ENCODE measurements at places on chromosomes 4 and X. TPM values are rescaled to one million over a fixed set of nuclear protein-coding genes. Genes with fewer than 3 reads are reported as not detected.

GRCh38 chr4:37528166-37528885 lies 157.8 kb downstream of the RELL1 start:
- no peak for DNase-seq

DNA sequence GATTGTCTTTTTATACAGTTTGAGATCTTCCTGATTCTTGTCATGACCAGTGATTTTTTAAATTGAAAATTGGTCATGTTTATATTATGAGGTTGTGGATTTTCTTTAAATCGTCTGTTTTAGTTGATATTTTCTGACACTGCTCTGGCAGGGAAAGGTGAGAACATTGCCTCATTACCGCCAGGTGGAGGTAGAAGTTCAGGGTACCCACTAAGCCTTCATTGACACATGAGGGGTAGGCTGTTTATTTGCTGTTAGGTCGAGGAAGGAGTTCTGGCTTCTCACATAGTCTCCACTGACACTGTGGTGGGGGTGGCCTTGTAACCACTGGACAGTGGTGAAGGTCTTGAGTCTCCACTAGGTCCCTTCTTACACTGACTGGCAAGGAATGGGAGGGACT lies 117.6 kb upstream of the GPR101 start:
- DNase-seq, result no peak

DNA sequence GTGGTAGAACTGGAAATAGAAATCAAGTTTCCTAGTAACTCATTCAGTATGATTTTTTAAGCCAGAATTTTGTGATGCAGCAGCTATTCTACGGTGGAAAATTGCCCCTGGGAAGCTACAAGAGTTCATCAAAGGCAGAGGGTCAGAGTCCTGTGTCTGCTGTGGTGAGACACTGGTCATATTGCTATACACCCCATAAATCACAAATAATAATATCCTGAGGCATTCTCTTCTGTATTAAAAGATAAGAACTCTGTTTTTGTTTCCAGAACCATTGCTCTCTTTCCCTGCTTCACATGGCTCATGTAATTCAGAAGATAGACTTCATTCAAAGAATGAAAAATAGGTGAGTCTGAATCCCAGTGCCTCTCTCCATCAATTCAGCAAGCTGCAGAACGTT lies 188.8 kb upstream of the NOCT start:
- DNase-seq, result no peak

Gene RNF150
- not detected for total RNA-seq

GRCh38 chrX:118325453-118325852 lies 20.5 kb upstream of the WDR44 start:
- no peak for DNase-seq

Gene TEX11
- not detected for total RNA-seq

GRCh38 chr4:186687265-186687664 lies 36.4 kb downstream of the FAT1 start:
- no peak for DNase-seq

DNA sequence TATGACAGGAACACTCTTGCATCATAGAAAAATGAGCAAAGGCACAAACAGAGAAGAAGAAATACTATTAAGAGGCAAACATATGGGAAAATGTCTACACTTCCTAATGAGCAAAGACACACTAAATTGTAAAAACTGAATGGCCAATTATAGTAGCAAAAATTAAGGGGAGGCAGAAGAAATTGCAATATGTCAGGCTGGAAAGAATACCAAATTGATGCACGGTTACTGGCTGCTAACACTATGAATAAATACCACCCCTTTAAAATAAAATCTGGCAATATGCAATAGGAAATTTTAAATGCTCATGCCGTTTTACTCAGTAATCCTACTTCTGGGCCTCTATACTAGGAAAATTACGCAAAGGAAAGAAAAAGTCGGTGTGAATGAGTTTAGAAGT lies 16.0 kb upstream of the PIN4 start:
- no peak for DNase-seq

Gene PRR32
- total RNA-seq, result not detected

Gene USP27X
- 1.4 TPM for total RNA-seq

- DNase-seq, result no peak
Observed at GRCh38 chr4:143084566-143084965, 100.2 kb upstream of the USP38 start.

DNA sequence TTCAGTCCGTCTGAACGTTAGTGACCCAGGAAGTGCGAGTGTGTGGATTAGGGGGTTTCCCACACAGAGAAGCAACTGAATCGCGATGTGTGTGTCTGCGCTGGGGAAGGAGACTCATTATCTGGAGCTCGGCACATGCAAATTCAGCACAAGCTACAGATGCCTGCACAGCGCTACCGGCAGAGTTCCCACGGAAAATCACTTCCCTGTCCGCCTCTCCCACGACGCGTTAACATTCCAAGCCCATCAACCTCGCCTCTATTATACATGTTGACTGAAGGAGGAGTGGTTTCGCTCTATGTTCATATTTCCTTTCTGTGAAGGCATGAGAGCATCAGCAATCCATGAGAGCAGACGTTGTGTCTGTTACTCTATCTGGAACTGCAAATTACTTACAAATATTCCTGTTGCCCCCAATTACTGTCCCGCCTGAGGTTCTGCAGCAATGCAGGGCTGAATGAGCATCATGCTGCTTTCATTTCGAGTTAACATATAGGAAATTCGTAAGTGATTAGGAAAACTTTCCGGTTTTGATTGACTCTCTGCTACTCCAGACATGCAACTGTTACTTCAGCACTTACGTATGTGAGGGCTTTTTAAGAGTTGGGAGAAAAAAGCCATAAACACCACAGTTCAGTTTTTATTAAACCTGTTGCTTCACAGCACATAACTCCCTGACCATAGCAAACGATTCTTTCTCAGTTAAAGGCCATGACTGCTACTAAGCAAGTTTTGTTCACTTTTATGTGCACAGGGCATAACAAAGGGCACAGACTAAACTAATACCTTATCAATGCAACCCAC lies 15.0 kb upstream of the MTNR1A start:
- DNase-seq, result no peak

DNA sequence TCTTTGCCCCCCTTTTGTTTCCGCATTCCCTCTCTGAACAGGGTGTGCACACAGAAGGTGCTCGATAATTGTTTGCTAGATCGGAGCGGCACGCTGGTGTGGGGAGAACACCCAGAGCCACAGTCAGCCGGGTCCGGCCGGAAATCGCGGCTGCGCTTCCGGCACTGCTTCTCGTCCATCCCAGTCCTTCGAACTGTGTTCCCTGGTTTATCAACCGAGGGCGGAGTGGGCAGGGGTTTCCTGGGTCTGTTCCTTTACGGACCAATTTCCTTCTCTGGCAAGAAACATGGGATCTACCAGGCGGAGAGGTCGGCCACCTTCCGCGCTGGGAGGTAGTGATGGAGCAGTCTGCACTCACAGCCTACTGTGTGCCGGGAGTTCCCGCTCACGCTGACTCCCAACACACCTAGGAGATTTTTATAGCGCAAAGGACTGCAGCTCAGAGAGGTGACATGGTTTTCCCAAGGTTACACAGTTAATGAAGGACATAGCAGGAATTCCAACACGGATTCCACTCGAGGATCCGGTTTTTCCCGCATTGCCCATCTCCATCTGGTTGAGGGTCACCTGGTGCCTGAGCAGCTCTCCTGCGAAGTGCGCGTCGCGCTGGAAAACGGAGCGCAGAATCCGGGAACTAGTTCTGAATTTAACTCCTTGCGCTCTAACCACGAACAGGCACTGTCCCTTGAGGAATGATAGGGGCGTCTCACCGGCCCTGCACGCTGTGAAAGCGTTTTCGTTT lies 6.8 kb downstream of the MSX1 start:
- no peak for DNase-seq

GRCh38 chr4:167234316-167234881 lies at the start of gene SPOCK3:
Gene SPOCK3 (minus strand): TSS chr4:167234494.
- DNase-seq, result peak; percentile 27

GRCh38 chr4:173135241-173135847 lies 33.3 kb upstream of the GALNT7 start:
- DNase-seq, result no peak

DNA sequence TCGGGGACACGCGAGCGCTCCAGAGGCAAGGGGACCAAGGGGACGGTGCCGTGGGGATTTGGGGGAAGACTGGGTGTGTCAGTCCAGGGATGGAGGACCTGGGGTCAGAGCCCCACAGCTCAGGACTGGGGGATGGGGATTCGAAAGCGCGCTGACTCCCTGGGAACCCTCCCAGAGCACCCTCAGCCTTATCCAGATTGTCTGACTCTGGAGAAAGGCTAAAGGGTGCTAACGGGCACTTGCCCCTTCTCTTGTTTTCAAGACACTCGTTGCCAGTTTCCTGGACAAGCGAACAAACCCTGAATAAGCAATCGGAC lies 1.1 kb downstream of the DOCK11 start:
- DNase-seq, result no peak
